EL (cell line): ENCODE measurements at places on chromosomes 3 and 15.

DNA sequence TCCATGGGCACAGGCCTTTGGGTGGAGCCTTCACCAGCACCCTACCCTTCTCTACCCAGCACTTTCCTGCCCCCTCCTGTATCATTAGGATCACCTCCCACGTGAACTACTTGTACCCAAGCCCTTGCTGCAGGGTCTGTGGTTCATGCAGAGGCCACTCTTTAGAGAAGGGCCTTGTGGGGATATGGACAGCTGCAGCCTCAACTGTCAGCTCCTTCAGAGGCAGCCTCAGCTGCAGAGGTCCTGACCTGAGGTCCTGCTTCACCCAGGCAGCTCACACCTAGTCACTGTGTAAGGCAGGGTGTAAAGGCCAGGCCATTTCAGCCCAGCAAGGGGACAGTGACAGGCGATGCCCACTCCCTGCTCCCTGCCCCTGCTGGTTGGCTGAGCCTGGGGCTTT, 448.6 kb upstream of the PROK2 start:
- DNase-seq = no peak

GRCh38 chr3:179580992-179581391, 18.3 kb downstream of the ACTL6A start:
- no peak for DNase-seq

- no peak for DNase-seq
Observed at GRCh38 chr15:87576486-87577176, 679.9 kb downstream of the NTRK3 start.

GRCh38 chr3:45537970-45538640, 56.4 kb upstream of the LIMD1 start:
- peak; percentile 35 for DNase-seq

- no peak for DNase-seq
Observed at GRCh38 chr3:15330031-15330596, 2.3 kb downstream of the SH3BP5 start.

DNA sequence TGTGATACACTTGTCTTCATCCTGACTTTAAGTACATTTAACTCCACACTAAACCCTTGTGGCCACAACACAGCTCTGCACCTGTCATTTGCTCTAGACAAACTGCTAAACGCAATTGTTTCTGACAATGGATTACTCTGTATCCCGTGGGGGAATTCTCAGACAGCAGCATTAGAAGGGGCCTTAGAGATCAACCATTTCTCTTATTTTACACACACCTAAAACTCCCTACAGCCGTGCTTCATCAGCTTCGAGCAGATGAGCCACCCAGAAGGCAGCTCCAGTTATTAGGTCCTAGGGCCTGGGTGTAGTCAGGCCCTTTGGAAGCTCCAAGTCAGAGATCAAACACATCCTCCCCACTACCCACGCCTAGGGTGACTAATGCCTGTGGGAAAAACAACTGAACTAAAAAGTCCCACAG, 1.3 kb upstream of the IL12A start:
- peak; percentile 83 for DNase-seq

DNA sequence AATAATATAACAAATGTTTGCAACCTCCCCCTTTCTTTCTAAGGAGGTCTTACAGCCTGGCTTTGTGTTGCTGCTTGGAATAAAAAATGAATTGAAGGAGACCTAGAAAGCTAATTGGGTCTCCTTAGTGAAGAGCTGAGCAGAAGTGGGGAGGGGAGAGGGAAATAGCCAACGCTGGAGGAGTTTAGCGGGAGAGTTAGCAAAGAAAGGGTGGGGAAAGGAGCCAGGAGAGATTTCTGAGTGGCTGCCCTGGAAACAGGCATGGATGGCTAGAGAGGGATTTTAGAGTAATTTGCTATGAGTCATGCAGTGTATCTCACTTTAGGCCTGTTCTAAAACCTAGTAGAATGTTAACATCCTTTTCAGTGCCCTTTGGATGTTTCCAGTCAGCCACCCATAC, 45.2 kb upstream of the PFN2 start:
- DNase-seq = no peak

GRCh38 chr3:142934887-142935269, 28.6 kb downstream of the PAQR9 start:
- no peak for DNase-seq

GRCh38 chr3:125670352-125670751, 75.1 kb upstream of the OSBPL11 start:
- DNase-seq = no peak

GRCh38 chr15:48333540-48333939, 2.3 kb downstream of the DUT start:
- peak; percentile 10 for DNase-seq

GRCh38 chr3:143506190-143506589, 342.1 kb downstream of the SLC9A9 start:
- DNase-seq = no peak

DNA sequence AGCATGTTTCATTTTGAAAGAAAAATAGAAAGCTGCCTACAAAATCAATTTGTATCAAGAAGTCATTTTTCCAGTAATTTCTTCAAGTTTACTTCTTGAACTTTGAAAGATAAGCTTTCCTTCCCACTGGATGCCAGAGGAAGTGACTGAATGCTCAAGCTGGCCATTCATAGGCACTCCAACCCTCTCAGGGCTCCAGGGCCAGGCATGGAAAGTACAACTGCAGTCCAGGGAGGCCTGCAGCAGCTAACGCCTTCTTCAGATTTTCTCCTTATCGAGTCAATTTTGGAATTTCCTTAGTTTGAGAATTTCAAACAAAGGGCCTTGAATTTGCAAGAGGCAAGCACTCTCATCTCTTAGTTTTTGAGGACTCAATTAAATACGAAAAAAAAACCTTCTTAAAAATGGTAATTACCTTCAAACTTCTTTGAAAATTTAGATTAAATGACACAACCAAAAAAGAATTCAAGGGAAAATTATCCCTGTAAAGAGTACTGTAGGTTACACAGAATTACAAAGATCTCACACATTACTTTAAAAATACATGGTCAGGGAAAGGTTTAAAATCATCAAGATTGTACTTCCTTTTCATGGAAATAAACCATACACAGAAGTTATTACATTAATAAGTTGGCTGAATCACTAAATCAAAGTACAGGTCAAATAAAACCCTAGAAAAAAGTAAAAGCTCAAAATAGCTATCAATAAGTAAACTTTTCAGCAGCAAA, 2.5 kb downstream of the UBP1 start:
- peak; percentile 67 for DNase-seq

GRCh38 chr15:42133886-42134502, 22.4 kb downstream of the PLA2G4F start:
- DNase-seq = peak; percentile 54

DNA sequence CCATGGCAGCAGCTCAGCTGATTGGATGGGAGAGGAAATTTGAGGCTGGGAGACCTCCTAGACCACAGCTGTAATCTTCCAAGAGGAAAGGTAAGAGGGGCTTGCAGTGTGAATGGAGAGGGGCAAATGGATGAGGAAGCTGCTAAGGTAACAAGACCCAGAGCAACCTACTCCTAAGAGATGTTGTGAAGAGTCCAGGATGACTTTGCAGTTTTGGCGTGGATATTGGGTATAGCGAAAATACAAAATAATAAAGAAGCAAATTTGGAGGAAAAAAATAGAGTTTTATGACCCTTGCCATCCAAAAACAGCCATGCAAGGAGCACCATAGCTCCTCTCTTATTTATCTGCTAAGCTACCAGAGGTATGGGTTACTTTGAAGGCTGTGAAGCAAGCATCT, 186.6 kb downstream of the GREM1 start:
- no peak for DNase-seq

DNA sequence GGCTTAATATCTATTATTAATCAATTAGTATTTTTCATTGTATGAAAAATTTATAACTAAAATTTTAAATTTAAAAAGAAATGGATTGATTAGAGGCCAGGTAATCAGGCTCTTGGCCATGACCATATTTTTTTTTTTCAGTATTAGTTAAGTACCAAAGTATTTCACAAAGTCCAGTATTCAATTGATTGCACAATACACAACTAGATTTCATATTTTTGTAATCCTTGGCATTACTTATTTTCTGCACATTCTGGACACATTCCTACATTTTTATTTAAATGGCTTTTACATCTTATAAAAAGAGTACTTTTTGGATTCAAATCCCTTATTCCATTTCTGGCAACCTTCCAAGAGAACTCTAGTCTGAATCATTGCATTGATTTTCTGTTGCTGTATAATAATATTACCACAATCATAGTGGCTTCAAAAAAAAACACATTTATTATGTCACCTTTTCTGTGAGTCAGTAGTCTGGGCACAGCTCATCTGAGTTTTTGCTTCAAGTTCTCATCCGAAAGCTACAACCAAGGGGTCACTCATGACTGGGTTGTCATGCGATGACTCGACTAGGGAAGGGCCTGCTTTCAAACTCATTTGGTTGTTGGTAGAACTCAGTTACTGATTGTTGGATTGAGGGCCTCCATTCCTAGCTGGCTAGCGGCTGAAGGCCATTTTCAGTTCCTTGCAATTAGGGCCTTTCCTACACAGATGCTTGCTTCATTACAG, 90.7 kb downstream of the CNTN6 start:
- DNase-seq = no peak
